Ureter (tissue), 1 donor: ENCODE measurements at places on chromosomes 7 and 10. TPM values are rescaled to one million over a fixed set of nuclear protein-coding genes. Genes with fewer than 3 reads are reported as not detected.

PILRA gene
- 21.6 TPM for total RNA-seq

DNA sequence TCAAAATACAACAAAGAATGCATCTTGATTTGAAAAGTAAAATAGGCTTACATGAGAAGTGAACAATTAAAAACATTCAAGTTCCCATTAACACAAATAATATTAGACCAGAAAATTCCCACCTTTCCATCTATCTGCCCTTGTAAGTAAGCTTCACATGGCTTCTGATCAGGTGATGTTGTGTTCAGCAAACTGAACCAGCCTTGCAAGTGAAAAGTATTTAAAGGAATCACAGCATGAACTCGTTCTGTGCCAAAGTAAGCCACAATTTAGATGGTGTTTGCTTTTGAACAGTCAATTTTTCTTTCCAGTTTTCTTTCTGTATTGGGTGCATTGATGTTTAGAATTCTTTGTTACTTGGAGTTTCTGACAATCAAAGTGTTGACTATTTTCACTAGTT lies 347.9 kb downstream of the TNS3 start:
- DNase-seq, result no peak

PNLIP gene
- not detected for total RNA-seq

DNA sequence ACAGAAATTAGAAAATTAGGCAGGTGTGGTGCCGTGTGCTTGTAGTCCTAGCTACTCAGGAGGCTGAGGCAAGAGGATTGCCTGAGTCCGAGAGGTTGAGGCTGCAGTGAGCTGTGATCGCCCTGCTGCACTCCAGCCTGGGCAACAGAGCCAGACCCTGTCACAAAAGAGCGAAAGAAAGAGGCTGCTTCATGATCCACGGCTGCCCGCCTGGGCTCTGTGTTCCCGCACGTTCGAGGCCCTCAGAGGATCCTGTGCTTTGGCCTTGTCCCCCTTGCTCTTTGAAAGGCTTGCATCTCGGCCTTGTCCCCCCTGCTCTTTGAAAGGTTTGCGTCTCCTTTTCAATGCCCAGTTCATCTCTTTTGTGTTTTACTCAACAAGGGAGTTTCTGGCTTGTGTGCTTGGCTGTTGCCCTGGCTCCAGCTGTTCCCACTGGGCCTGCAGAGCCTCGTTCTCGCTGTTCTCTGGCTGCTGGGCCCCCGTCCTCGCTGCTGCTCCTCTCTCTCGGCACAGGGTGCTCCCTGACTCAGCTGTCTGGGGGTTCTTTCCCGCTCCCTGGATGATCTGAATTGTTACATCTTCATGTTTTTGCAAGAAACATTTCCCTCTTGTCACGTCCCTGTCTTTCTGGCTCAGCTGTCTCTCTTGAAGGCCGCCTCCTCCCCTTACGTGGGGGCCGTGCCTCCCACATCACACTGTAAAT lies 45.1 kb upstream of the INPP5A start:
- peak; percentile 49 for DNase-seq

GRCh38 chr10:49080071-49080470 lies 35.3 kb downstream of the VSTM4 start:
- no peak for DNase-seq

DNA sequence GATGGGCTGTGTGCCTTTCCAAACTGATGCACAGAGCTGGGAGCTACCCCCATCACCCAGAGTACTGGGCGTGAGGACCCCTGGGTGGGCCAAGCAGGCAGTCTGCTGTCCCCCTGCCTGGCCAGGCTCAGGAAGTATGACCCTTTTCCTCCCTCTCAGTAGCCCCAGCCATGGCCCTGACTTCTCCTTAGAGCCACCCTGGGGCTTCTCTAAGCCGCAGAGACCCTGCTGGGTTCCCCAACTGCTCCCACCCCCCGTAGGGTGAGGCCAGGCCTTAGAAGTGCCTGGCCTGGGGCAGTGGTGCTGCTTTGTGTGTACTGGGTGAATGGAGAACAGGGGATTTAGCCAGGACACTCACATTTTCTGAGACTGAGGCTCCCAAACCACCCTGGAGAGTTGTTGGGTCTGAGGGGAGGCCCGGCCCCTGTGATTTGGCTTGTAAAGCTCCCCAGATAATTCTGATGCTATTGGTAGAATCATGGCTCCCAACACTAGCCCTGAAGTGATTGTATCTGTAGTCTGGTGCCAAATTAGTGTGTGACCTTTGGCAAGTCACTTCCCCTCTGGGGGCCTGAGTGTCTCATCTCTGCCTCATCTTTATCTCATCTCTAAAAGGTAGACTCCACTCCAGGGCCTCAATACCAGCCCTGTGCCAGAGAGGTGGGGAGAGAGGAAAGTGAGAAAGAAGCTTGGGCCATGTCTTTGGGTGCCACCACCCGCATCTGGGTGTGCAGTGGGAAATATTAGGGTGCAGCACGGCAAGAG lies 99.7 kb upstream of the PPIF start:
- no peak for DNase-seq

DNA sequence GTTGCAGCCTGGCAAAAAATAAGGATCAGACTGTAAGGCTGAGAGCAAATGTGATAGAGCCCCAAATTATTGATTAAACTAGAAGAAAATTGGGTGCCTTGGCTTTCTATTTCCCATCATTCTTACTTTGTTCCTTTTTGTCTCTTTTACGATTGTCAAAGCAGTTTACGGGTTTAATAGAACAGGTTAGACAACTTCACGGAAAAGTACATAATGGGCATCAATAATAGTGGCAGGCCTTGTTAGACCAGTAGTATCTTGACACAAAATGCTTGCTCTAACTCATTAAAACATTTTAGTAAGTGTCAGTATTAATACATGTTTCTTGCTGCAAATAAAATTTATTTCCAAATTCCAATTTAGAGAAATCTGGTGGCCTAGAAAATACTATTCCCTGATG lies 14.5 kb upstream of the GGCT start:
- DNase-seq, result no peak

GRCh38 chr10:88457660-88458059 lies 125.5 kb downstream of the RNLS start:
- DNase-seq, result no peak

- no peak for DNase-seq
These were observed 5.8 kb downstream of the LBX1 start for GRCh38 chr10:101223274-101224059.

OR2A1 gene
- not detected for total RNA-seq

GRCh38 chr7:157596026-157596425 lies 259.2 kb downstream of the DNAJB6 start:
- no peak for DNase-seq
